Thoracic aorta (tissue), 2 donors: ENCODE measurements at places on chromosomes 2 and 18.

- no peak for DNase-seq
Measured at GRCh38 chr18:8752329-8752728, 47.0 kb downstream of the MTCL1 start.

DNA sequence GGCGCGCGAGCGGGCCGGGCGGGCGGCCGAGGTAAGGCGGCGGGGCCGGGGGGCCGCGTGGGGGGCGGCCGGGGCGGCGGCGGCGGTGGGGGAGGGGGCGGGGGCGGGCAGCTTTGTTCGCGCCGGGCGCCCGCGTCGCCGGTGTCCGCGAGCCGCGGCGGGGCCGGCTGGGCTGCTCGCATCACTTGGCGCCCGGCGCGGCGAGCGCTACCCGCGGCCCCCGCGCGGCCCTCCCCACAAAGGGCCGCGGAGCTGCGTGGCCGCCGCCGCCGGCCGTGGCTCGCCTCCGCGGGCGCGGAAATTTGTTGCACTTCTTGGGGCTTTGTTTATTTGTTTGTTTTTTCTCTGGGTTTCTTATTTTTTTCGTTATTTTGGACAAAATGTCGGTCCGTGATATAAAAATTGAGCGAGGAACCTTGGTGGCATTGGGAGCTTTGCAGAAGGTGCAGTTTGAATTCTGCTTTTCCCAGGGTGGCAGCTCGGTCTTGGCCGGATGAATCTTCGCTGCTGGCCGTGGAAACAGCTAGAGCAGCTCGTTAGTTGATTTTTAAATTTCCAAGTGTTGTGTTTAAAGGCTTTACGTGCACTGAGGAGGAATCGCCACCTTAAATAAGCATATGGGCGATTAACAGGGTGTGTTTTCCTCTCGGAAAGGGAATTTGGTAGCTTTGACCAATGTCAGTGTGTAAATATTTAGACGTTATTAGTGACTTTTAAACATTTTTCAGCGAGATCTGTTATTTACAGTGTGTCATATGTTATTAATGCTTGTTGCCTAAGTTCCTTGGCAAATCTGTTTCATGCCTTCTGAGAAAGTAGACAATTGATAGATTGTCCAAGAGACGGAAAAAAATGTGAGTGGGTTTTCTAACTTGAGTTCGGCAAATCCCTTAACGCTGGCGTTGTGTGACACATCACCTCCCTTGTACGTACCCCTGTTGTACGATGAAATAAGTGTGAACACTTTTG lies 822 bp downstream of the UBE2E3 start:
- no peak for DNase-seq

DNA sequence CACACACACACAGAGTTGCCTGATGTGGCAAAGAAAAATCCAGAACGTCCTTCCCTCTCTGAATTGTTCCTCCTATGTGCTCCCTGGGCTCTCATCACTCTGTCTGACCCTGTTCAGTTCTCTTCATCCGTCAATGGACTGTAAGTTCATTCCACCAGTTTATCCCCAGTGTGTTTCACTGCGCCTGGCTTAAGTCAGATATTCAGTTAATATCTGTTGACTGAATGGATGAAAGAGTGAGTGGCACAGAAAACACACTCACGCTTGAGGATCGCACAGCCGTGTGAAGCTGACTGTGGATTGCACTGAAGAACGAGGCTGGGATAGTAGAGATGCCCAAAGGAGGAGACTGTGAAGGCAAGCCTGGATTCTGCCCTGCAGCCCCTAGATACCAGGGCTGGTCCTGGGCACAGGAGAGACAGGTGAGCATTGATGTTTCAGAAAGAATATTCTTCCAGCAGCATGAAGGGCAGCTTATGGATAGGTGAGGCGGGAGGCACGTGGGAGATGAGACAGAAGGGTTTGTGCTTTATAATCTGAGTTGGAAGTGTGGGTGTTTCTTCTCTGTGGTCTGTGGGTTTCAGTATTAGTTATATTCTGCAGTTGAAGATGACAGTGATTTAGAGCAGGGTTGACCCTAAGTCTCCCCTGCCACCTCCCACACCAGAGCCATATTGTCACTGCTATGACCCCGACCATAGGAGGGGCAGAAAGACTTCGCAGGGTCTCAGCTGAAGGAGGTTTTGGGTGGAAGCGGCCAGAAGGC lies 129.9 kb downstream of the SOCS6 start:
- DNase-seq: no peak

GRCh38 chr2:28408764-28409599 lies 16.3 kb downstream of the FOSL2 start:
- DNase-seq: no peak

DNA sequence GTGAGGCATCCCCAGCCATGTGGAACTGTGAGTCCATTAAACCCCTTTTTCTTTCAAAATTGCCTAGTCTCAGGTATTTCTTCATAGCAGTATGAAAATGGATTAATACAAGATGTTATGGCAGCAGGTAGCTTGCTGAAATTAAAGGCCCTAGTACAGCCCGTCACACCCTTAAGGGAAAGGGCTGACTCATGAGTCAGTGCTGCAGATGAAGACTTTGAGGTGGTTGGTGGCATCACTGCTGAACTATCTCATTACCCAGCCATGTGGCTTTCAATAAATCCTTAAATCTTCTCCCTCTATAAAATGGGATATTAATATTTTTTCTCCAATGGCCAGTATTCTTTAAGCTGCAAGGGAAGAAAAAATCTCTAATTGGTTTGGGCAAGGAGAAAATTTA lies 226.1 kb upstream of the CCDC68 start:
- no peak for DNase-seq

GRCh38 chr2:11388262-11389051 lies 44.0 kb upstream of the ROCK2 start:
- no peak for DNase-seq

DNA sequence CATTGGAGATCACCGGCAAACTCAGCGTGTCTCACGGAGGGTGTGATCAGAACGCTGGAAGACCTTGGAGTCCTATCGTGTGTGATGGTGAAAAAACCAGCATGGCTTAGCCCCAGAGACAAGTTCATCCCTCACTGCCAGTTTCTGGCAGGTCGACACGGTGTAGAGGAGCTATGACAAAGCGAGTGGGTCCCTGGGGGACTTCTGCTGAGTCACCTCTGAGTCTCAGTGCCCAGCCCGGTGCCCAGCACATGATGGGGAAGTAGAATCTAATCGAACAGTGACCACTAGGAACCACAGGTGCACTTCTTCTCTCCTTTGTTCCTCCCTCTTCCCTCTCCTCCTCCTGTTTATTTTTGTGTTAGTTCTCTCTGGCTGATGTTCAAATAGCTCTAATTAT lies 45.9 kb upstream of the KCNF1 start:
- no peak for DNase-seq

GRCh38 chr2:236162882-236163470 lies 5.2 kb downstream of the GBX2 start:
- DNase-seq: no peak

DNA sequence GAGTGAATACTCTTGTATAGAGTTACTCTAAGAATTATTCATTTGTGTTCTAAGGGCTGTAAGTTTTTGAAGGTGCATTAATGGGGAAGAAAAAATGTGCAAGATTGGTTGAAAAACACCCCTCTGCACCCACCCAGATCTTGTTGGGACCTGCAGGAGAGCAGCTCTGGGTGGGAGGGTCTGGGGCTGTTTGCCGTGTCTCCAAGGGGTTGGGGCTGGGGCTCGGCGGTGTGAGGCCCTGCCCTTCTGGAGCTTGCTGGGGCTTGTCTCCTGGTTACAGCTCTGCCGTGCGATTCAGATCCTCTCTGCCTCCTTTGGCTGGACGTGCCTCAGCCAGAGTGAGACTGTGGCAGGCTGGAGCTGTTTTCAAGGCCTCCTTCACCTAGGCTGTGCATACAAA lies 26.1 kb downstream of the IGFBP2 start:
- DNase-seq: no peak

GRCh38 chr2:10080536-10081304 lies 509 bp upstream of the CYS1 start:
- DNase-seq: no peak

DNA sequence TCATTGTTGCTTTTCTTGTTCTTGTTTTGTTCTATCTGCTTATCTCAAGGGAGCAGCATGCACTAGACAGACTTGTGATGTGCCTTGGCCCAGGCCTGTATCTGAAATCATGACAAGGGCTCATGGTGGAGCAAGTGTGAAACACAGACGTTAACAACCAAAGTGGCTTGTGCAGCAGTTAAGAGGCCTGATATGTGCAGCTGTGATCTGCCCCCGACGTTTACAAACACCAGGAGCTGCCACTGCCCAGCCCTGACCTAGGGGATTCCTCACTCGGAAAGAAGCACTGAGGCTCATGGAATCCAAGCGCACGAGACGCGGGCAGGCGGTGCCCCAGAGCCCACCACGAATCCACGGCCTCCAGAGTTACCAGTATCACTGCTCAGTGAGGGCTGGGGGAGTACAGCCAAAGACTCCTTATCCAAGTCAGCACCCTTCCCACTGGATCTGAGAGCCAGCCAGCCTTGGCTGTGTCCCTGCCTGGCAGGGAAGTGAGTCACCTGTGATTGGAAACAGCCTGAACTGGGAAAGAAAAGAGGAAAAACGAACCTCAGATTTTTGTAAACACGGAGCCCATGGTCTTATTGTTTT lies 62.3 kb upstream of the SNTG2 start:
- DNase-seq: no peak

- no peak for DNase-seq
Measured at GRCh38 chr2:131425231-131425941, 50.5 kb upstream of the TUBA3D start.

- no peak for DNase-seq
Measured at GRCh38 chr2:223607476-223607875, 5.3 kb upstream of the SCG2 start.

DNA sequence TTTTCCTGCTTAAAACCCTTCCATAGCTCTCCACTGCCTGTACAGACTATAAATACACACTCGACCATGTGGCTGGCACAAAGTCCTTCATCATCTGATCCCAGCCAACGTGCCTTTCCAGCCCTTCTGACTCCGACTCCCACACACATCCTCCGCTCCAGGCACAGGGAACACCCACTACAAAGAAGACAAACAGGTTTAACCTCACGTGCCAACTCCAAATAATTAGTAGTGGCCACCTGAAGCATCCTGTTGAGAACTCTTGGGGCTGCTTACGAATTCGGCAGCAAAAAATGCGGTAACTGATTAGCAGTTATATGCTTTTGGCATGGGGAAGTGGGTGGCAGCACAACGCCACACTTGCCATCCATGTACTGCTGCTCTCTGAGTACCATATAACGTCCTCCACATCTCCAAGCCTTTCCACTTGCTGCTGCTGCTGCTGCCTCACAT lies 12.1 kb downstream of the SPIRE1 start:
- DNase-seq: no peak

- no peak for DNase-seq
Measured at GRCh38 chr2:208671886-208672680, 265.5 kb downstream of the PTH2R start.

DNA sequence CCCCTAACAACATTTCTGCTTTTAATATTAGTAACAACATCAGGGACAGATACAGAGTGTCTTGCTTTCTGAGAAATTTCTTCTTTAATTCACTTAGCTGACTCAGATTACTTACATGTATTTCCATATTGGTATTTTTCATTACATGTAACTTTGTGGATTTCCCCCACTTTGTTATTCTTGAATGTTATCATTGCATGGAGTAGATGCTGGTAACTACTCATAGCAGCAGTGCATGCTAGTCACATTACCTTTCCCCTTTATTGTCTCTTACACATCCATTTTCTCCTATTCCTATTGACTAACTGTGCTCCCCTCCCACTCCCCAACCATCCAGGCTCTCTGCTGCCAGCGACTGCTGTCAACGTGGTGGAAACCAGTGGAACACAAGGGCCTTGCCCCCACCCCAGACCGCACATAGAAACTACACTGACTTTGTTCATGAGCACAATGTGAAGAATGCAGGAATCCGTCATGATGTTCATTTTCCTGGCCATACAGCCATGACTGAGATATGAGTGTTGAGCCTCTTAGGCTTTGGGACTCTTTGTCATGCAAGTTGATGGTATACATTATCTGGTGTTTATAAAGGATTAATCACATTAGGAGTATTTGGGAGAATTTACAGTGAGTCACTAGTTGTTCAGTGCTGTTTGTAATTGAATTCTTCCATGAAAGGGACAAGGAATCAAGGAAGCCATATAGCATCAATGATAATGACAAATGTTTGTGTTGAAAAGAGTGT lies 91.0 kb downstream of the EPB41L5 start:
- no peak for DNase-seq

DNA sequence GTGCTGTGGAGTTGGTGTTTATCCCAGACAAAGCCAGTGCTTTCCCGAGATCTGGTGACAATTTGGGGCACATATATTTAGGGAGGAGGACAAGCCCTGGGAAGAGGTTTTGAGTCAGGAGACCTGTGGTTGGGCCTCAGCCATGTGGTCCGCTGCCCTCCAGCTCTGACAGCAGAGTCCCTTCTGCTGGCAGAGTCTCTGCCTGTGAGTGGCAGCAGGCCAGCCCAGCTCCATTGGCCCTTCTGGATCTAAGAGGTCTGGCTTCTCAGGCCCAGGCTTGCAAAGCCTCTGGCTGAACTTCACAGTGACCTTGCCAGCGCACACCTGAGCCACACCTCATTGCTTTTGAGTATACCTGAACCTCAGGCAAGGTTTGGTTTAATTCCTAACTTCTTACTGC lies 115.3 kb downstream of the BCL2L11 start:
- no peak for DNase-seq

GRCh38 chr2:36367895-36368353 lies 12.3 kb downstream of the CRIM1 start:
- no peak for DNase-seq

DNA sequence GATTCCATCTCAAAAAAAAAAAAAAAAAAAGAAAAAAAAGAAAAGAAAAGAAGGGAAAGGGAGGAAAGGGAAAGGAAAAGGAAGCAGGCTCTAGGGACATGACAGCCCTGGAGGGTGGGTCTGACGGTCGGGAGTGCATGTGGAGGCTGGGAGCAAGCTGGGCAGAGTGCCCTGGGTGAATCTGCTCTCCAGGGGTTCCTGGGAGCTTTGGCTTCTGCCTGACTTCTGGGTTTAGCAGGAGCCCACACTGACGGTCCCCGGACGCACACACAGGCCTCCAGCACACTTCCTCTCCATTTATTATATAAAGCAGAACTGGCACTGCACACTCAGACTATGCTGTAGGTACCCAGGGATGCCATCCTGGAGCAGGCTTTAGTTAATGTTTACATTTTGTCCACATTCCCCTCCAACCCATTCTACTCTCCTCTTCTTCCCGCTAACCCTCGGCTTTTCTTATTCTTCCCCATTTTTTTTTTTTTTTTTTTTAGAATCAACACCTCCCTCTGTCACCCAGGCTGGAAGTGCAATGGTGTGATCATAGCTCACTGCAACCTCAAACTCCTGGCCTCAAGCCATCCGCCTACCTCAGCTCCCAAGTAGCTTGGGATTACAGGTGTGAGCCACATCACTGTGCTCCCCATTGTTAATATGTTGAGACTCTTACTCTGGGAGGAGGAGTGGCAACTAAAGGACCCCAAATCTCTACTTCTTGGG lies 151.1 kb upstream of the SLC1A4 start:
- no peak for DNase-seq

- DNase-seq: no peak
Measured at GRCh38 chr2:182729710-182730339, 13.8 kb downstream of the DNAJC10 start.

DNA sequence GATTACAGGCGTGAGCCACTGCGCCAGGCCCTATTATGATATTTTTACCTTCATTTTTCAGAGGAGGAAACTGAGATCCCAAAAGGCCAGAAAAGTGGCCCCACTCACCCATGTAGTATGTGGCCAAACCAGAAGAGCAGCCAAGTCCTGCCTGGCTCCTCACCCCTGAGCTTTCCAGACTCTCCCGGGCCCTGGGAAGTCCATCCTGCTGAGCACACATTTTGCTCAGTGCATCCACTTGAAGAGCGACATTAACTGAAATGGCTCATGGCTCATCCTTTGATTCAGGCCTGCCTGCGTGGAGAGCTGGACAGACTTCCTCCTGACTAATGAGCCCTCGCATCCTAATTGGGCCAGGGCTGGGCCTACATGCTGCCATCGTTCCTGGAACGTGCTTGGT lies 9.5 kb upstream of the NGEF start:
- no peak for DNase-seq
